ENCODE measurements at places on chromosomes 1 and 21.
A peak's percentile ranks its signal among the peaks of the same experiment; 100 is the strongest.

DNA sequence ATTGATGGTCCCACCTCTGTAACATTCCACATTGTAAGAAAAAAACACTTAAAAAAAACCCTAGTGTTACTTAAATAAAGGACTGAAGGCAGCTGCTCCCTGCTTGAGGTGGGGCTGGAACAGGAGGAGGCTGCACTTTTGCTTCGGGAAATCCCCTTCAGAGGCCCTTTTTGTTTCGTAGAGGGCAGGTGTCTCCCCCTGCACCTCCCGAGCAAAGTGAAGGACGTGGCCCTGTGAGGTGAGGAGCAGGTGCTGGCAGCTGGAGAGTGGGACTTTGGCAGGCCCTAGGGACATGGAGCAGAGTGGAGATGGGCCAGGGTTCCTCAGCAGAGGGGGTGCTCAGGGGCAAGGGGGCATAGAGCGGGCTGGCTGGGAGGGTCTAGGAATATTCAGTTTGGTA, 33.4 kb upstream of the WNT4 start:
- DNase-seq = no peak

DNA sequence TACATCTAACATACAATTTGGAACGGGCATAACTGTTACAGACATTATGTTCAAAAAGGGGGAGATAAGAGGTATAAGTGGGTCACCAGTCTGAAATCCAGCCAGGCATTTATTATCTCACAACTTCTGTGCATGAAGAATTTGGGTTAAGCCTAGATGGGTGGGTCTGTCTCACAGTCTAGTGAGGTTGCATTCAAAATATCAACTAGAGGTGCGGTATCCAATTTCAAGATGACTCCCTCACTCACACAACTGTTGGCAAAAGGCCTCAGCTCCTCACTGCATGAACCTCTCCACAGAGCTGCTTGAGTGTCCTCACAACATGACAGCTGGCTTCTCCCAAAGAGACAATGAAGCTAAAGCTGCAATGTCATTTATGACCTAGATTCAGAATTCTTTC, 4.7 kb downstream of the AUNIP start:
- DNase-seq = no peak

GRCh38 chr1:110060034-110060661, 10.3 kb downstream of the ALX3 start:
- no peak for DNase-seq

GRCh38 chr1:13703558-13704490, 3.8 kb downstream of the PRDM2 start:
- DNase-seq = no peak

DNA sequence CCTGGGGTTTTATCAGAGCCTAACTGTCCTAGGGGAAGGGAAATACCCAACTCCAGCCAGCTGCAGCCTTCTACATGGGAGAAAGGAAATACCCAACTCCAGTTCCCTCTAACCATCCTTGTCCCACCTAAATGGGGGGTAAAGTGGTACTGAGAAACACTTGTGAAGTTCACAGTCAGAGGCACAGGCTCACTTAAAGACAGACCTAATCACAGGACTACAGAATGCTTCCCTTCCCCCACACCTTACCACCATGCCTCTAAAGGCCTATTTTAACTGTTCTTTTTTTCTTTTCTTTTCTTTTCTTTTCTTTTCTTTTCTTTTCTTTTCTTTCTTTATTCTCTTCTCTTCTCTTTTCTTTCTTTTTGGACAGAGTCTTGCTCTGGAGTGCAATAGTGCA, 324.6 kb downstream of the SPATA17 start:
- DNase-seq = no peak

GRCh38 chr1:153677718-153678518, 570 bp upstream of the NPR1 start:
- DNase-seq = no peak

- DNase-seq = peak; percentile 21
These were observed 273.8 kb downstream of the KCNJ6 start for GRCh38 chr21:37642493-37642892.

DNA sequence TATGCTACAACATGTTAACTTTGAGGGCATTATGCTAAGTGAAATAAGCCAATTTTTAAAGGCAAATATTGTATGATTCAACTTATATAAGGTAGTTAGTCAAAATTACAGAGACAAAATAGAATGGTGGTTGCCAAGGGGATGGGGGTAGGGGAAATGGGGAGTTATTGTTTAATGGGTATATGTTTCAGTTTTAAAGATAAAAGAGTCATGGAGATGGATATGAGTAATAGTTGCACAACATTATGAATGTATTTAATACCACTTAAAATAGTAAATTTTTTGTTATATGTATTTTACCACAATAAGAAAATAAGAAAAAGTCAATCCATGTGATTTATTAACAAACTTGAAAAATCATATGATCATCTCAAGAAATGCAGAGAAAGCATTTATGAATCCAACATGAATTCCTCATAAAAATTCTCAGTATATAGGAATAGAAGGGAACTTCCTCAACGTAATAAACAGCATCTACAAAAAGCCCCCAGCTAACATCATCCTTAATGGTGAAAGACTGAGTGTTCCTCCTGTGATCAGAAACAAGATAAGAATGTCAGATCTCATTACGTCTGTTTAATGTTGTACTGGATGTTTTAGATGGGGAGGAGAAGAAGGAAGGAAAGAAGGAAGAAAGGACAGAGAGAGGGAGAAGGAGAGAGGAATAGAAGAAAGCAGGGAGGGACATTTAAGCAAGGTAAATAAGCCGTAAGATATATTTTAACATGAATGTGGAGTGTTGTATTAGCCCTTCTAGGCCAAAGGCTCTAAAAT, 6.7 kb upstream of the TSEN15 start:
- DNase-seq = no peak

GRCh38 chr1:45843474-45843905, 40.1 kb downstream of the MAST2 start:
- no peak for DNase-seq

DNA sequence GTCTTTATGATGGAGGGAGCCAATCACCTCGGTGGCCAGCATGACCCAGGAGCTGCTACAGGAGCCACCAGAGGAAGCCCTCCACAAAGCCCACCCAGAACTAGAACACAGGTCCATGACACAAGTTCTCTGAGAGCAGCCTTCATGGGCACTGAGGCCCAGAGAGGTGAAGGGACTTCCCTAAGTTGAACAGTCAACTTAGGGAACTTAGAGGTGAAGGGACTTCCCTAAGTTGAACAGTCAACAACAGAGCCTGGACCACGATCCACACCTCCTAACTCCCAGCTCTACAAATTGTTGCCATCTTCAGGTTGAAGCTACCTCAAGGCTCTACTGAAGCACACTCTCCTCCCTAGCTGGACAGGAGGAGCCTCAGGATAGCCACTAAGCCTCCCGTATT, 132.7 kb downstream of the CCDC185 start:
- no peak for DNase-seq

DNA sequence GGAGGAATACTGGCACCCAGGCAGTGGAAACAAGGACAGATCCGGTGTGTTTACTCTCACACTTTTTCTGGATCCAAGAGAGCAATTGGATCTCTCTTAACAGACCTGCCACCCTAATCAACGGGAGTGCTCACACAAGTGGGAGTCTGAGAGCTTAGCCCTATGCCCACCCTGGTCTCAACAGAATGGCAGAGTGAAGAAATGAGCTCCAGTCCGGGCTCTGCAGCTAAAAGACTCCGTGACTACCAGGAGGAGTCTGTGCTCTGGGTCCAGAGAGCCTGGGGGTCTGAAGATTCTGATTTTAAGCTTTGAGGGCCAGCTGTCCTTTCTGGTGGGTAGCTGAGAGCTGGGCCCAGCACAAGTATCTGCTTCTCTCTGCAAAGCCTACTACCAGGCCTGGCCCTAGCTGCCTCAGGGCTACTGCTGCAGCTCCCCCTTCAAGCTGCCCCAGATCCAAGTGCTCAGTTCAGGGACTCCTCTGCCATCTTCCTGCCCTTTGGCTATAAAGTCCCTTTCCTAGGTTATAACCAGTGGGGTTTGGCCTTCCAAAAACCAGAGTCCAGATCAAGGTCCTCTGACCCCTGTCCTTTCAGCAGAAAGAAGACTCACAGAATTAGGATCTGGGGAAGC, 3.9 kb downstream of the S100A9 start:
- no peak for DNase-seq

GRCh38 chr1:30883389-30884172, 25.0 kb downstream of the SDC3 start:
- DNase-seq = no peak

DNA sequence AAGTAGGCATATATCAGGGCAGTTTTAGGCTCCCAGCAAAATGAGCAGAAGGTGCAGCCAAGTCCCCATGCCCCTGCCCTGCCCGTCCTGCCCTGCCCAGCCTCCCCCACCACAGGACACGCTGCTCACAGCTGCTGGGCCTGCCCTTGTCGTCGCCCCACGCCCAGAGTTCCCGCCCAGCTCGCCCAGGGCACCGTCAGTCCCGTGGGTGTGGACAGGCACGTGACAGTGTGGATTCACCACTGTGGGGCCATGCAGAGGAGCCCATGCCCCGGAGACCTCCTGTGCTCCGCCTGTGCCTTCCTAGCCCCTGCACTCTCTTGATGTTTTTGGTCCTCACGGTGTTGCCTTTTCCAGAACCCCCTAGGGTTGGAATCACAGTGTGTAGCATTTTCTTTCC, 7.0 kb downstream of the FAAP20 start:
- no peak for DNase-seq

GRCh38 chr1:182789138-182790076, at the start of gene NPL:
TSS of gene NPL (plus strand) at chr1:182789773. CDS start at chr1:182794372, 4,599 bp downstream.
- peak; percentile 74 for DNase-seq

DNA sequence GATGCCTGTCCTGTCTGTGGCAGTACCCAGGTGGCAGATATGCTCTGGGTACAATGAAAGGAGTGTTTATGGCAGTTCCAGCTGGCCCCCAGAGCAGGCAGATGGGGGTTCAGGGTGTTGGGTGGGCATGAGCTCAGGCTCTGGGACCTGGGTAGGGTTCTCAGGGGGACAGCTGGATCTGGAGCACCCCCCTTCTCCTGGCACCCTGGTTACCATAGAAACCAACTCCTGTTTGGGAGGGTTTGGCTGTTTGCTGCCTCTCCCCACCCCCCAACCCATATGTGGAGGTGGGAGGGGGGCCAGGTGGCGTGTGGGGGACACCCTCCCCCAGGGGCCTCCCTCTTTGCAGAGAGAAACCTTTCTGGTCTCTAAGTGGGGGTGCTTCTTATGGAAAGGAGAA, 7.1 kb downstream of the FOXO6 start:
- DNase-seq = no peak

GRCh38 chr1:31980835-31981455, 32.7 kb upstream of the KHDRBS1 start:
- no peak for DNase-seq

GRCh38 chr1:239311331-239311730, 75.0 kb upstream of the CHRM3 start:
- no peak for DNase-seq

- no peak for DNase-seq
These were observed 35.5 kb upstream of the ZNF362 start for GRCh38 chr1:33220676-33221384.

- no peak for DNase-seq
These were observed 526 bp upstream of the SLC25A24 start for GRCh38 chr1:108200687-108201051.

- no peak for DNase-seq
These were observed 680.3 kb downstream of the PLA2G4A start for GRCh38 chr1:187509091-187509490.

DNA sequence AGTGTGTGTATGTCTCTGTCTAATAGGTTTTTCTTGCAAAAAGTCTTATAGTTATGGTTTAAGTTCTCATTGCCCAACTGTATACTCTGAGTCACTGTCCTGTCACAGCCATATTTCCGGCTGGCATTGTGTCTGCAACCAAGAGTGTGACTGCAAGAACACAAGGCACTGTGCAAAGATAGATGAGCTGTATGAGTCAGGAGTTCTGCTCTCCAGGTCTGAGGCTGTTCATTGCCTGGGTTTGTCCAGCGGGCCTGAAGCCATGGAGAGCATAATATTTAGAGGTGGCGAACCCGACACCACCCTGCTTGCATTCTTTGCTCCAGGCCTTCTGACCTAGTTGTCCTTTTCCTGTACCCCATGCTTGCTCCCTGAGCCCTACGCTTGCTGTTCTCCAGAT, 50.9 kb upstream of the CNIH3 start:
- no peak for DNase-seq

- DNase-seq = no peak
These were observed 126.2 kb upstream of the ETS2 start for GRCh38 chr21:38679534-38679933.

GRCh38 chr1:246786606-246787238, 62.5 kb downstream of the SCCPDH start:
- no peak for DNase-seq

DNA sequence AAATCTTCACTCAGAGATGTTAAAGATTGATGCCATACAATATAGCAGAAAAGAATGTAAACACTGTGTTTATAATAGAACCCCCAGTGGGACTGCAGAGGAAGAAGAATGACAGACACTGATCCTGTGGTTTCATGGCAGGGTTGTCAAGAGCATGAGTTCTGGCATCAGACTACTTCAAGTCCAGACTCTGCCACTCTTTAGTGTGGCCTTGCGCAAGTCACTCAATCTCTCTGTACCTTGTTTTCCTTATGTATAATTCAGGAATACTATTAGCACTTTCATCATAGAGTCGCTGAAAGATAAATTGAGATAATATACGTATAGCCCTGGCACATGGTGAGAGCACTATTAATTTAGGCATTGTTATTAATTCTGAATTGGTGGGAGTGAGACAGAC, 38.5 kb upstream of the BCL9 start:
- DNase-seq = no peak

GRCh38 chr1:244106837-244107493, 55.9 kb downstream of the ZBTB18 start:
- DNase-seq = no peak

DNA sequence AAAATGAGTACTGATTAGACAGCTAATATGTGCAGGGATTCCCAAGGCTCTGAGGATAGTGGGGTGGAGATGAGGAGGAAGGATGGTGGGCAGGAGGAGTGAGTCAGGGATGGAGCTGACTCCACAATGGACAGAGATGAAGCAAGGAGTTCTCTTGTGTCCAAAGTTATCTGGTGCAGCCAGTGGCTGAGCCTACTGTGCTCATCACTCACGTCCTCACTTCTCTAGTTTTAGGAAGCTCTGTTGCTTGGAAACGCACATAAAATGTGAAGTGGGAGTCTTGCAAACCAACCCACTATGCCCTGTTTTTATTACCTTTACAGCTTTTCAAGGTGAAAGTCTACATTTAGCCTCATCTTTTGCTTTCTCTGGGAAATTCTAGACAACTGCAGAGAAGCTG, 36.5 kb upstream of the SAMD13 start:
- DNase-seq = no peak

Measured in NCI-H1417 treated with DMSO at 0.1 percent for 48 hours (cell line).